Sciatic nerve (tissue), 2 donors: ENCODE measurements at places on chromosomes 4 and X. TPM values are rescaled to one million over a fixed set of nuclear protein-coding genes. Genes with fewer than 3 reads are reported as not detected.

The CCKAR gene
- not detected for total RNA-seq

The TEX11 gene
- total RNA-seq = not detected

The AMMECR1 gene
- total RNA-seq = 2.9 TPM

The SLC9B1 gene
- 3.7 TPM for total RNA-seq

The CCNB3 gene
- 0.80 TPM for total RNA-seq

The ATP8A1 gene
- total RNA-seq = 54.6 TPM

GRCh38 chr4:100674976-100675375, 157.2 kb upstream of the EMCN start:
- DNase-seq = no peak

- DNase-seq = no peak
Observed at GRCh38 chrX:96436105-96436504, 248.5 kb upstream of the DIAPH2 start.

DNA sequence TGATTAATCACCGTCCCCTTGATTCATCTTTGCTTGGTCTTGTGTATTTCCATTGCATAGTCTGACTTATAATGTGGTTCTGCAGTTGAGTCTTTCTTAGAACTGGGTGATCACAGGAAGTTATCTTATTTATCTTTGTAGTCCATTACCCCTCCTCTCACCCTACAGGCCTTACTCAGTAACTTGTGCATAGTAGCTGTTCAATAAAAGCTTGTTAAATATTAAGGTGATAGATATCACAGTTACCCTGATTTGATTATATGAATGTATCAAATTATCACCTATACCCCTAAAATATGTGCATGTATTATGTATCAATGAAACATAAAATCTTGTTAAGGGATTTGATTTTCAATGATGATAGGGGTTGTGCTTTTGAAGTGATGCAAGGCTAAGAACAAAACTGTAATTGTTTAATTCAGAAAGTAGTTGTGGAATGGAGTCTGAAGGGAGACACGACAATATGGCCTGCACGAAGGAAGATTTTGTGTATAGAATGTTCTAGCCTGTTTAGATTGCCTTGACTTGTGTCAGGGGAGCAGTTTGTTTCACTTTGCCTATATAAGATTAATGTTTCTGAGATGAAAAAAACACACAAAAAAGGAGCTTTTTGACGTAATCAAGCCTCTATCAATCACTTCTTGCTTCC, 132.4 kb upstream of the LIMCH1 start:
- DNase-seq = no peak

DNA sequence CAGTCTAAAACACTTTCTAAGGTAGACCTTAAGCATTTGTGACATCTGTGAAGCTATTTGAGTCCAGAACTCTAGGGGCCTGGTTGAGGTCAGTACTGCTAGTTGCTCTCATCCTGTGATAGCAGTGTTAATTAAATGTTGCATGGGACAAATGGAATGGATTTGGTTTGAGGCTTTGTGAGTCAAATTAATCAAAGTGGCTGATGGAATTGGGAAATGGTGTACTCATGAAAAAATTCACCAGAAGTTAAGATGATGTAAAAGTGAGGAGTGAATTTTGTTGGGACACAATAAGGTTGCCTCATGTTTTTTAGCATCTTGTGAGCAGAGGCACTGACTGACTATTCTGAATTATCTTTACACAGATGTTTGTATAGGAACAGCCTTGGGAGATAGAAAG, 99.2 kb upstream of the ARSJ start:
- no peak for DNase-seq

GRCh38 chrX:34509394-34509793, 147.7 kb downstream of the TMEM47 start:
- DNase-seq = no peak

GRCh38 chrX:140502491-140503237, 2.2 kb downstream of the SOX3 start:
- DNase-seq = no peak

GRCh38 chr4:52051615-52052474, 741 bp downstream of the SPATA18 start:
- DNase-seq = peak; percentile 76

- DNase-seq = no peak
Observed at GRCh38 chrX:11754958-11755645, 2.9 kb upstream of the MSL3 start.

GRCh38 chrX:34918856-34919255, 23.7 kb upstream of the FAM47B start:
- no peak for DNase-seq
